Neural crest cell (in vitro differentiated cells): ENCODE measurements at places on chromosomes 6 and 20. TPM values are rescaled to one million over a fixed set of nuclear protein-coding genes. Genes with fewer than 3 reads are reported as not detected.

DNA sequence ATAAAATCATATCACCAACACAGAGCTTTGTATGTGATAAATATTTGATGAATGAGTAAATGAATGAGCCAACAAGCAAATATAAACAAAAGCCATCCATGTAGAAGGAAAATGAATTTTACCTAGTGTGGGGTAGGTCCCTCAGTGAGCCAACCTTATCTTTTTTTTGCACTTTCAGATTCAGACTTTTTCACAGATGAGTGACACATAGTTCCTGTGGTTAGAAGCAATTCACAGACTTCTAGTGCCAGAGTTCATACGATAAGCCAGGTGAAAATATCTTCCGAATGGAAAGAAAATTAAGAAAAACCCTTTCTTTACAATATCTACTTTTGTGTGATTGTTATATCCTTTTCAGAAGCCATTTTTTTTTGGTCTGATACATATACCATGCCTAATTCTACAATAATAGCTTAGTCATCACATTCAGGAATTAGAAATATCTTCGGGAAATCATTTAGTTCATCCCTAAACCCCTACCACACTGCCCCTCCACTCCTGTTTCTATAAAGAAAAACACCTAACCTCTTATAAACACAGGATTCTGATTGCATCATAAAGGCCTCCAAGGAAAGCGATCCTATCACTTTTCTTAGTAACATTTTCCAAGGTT lies 82.7 kb upstream of the CNR1 start:
- peaks cover 8% of the 10 kb centered on the region for H3K4me1 ChIP-seq
- H3K36me3 ChIP-seq: no peaks in the 10 kb centered on the region
- H3K4me3 ChIP-seq: no peak overlapping the region
- no peaks in the 10 kb centered on the region for H3K27me3 ChIP-seq
- no peak overlapping the region for H3K27ac ChIP-seq
- DNase-seq: no peak

DNA sequence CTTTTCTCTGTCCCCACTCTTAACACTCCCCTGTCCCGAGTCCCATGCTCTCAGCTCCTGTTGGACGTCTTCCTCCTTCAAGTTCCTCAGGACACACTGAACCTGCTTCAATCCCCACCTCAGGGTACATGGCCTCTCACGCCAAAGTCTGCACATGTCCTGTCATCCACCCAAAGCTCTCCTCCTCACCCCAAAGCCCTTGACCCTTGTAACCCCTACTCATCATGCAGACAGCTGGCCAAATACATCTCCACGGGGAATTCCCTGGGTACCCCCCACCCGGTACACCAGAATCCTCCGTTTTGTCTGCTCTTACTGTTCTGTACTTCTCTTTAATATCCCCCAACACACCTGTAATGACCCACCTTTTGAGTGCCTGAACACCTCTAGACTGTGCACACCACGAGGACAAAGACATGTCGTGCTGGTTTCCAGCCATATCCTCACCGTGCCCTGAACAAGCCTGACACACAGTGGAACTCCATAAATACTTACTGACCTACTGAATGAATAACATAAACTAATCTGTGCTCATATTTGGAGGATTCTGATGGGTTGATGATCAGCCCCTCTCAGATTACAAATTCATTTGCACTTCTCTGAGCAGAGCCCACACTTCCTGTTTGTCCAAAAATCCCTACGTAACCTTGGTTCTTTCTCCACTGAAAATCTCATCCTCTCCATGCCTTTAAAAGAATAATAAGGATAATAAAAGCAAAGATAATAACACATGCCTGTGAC lies 66.8 kb upstream of the EYA2 start:
- no peaks in the 10 kb centered on the region for H3K36me3 ChIP-seq
- H3K27ac ChIP-seq: peak overlapping the region; percentile 85

- H3K27me3 ChIP-seq: peaks cover 23% of the 10 kb centered on the region
- H3K27ac ChIP-seq: no peak overlapping the region
- peaks cover 13% of the 10 kb centered on the region for H3K4me1 ChIP-seq
- H3K36me3 ChIP-seq: no peaks in the 10 kb centered on the region
- H3K4me3 ChIP-seq: no peak overlapping the region
- DNase-seq: no peak
These were observed 56.2 kb upstream of the BMP6 start for GRCh38 chr6:7669742-7670141.

DNA sequence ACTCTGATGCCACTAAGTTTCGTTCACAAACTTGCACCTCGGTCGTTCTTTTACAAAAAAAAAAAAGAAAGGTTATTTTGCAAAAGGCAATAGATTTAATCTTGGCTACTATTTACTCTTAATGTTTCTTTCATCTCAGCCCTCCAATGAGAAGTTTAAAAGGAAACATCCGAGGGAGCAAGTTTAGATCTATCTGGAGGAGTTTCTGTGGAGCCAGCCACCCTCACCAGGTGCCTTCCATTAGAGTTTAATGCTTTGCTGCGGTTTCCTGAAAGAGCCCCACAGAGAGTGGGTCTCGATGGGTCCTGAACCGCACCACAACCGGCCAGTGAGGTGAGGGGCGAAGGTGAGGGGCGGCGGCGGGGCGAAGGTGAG lies 632 bp downstream of the PRKN start:
- DNase-seq: no peak
- H3K27ac ChIP-seq: peak overlapping the region; percentile 92
- H3K4me3 ChIP-seq: peak overlapping the region; percentile 95
- peaks cover 28% of the 10 kb centered on the region for H3K4me1 ChIP-seq
- H3K36me3 ChIP-seq: no peaks in the 10 kb centered on the region

GRCh38 chr6:7234547-7234946 lies 78.5 kb downstream of the SSR1 start:
- DNase-seq: no peak
- no peaks in the 10 kb centered on the region for H3K36me3 ChIP-seq
- no peak overlapping the region for H3K4me3 ChIP-seq

GRCh38 chr6:42390228-42390934 lies 61.3 kb downstream of the TRERF1 start:
- no peaks in the 10 kb centered on the region for H3K36me3 ChIP-seq
- no peaks in the 10 kb centered on the region for H3K27me3 ChIP-seq
- H3K4me1 ChIP-seq: peaks cover 18% of the 10 kb centered on the region
- DNase-seq: no peak

- no peak for DNase-seq
- no peaks in the 10 kb centered on the region for H3K27me3 ChIP-seq
- peaks cover 60% of the 10 kb centered on the region for H3K4me1 ChIP-seq
- no peaks in the 10 kb centered on the region for H3K36me3 ChIP-seq
These were observed 593.4 kb upstream of the JAG1 start for GRCh38 chr20:11267131-11267761.

- no peaks in the 10 kb centered on the region for H3K4me1 ChIP-seq
- H3K27me3 ChIP-seq: peaks cover 56% of the 10 kb centered on the region
- no peak overlapping the region for H3K4me3 ChIP-seq
- no peak for DNase-seq
- H3K36me3 ChIP-seq: no peaks in the 10 kb centered on the region
These were observed 6.3 kb downstream of the GPR6 start for GRCh38 chr6:109984410-109984809.

DNA sequence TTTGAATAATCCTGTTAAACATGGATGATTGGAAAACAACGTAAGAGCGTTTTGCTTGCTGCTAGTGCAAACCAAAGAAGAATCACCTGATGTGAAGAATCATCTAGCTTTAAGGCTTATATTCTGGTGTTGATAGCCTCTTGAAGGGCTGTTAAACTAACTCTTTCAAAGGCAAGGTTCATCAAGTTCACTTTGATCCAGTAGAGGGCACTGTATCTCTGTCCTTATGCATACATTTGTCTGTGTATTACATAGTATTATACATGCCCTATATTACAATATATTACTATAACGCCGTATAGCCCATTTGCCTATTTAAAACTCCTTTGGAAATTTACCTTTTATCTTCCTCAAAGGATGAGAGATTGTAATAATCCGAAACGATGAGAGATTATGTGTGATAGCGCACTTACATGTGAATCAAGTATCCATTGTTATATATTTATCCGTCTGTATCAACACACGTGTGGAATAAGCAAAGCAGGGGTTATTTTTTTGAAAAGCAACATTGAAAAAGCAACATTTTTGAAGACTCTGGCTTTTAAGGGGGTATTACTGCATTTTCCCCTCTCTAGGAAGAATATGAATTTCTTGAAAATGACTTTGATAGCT lies 50.8 kb upstream of the NRN1 start:
- H3K27ac ChIP-seq: no peak overlapping the region
- peaks cover 26% of the 10 kb centered on the region for H3K27me3 ChIP-seq
- no peaks in the 10 kb centered on the region for H3K4me1 ChIP-seq
- no peak for DNase-seq

GRCh38 chr6:158338311-158339112 lies 26.2 kb downstream of the TULP4 start:
- H3K27me3 ChIP-seq: no peaks in the 10 kb centered on the region
- H3K4me3 ChIP-seq: peak overlapping the region; percentile 21
- no peak for DNase-seq
- H3K4me1 ChIP-seq: peaks cover 40% of the 10 kb centered on the region

DNA sequence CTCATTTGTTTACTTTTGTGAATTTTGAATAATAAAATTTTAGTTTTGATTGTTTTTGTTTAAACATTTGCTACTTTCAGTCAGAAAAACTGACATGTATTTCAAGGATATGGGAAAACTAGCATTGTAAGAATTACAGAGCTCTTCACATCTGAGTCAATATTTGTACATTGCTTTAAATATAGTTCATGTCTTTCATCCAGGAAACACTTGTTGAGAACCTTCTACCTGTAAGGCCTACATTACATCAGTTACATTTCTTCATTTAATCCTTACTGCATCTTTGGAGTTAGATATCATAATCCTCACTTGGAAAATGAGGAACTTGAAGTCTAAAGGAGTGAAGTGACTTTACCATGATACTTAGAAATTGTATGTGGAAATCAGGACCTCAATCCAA lies 242.9 kb downstream of the KCNQ5 start:
- H3K27ac ChIP-seq: no peak overlapping the region
- no peaks in the 10 kb centered on the region for H3K4me1 ChIP-seq
- H3K36me3 ChIP-seq: no peaks in the 10 kb centered on the region
- H3K27me3 ChIP-seq: no peaks in the 10 kb centered on the region
- DNase-seq: no peak

DNA sequence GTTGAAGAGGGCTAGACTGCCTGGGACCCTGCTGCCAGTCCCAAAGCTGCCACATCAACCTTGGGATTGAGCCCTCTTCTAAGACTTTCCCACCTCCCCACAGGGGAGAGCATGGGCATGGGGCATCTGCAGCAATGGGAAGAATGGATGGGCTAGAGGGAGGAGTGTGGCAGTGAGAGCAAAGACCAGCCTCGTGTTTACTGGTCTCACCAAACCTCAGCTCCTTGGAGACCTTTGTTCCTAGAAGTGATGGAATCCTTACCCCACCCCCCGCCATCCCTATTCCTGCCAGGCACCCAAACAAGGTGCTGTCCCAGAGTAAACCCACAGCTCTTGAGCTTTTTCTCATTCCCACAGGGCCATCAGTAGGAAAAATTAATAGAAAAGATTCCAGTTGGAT lies 20.0 kb upstream of the ARMC12 start:
- no peak for DNase-seq
- H3K36me3 ChIP-seq: no peaks in the 10 kb centered on the region
- H3K27me3 ChIP-seq: no peaks in the 10 kb centered on the region

DNA sequence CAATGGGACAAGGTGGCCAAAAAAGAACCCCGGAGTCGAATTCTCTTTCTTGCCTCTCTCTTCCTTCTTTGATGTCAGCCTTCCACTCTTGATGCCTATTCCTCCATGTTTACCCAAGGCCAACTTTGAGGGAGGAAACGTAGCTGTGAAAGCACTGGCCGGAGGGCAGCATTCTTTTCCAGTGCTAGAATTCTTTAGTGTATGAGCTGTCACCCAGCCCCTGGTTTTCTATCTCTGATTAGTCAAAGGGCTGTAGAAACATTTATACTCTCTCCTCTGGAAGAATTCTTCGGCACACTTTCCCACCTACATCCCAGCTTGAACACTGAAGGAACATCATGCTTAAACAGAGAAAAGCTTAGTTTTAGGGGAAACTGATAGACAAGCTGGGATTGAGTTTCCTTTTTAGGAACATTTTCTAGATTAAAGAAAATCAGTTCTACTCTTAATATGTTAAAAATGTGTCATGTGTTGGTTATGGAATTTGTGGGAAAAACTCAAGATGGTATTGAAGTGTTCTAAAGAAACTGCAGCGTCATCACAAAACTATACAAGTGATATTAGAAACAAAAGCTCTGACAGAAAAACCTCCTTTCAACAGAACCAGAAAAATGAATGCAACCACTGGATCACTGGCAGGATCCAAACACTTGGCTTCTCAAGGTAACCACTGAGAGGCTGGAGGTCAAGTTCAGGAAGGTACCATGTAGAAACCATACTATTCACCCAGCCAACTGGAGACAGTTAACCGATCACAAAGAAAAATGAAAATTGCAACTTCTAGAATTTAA lies 20.7 kb upstream of the UTRN start:
- no peaks in the 10 kb centered on the region for H3K27me3 ChIP-seq
- no peak for DNase-seq
- peaks cover 27% of the 10 kb centered on the region for H3K4me1 ChIP-seq

DNA sequence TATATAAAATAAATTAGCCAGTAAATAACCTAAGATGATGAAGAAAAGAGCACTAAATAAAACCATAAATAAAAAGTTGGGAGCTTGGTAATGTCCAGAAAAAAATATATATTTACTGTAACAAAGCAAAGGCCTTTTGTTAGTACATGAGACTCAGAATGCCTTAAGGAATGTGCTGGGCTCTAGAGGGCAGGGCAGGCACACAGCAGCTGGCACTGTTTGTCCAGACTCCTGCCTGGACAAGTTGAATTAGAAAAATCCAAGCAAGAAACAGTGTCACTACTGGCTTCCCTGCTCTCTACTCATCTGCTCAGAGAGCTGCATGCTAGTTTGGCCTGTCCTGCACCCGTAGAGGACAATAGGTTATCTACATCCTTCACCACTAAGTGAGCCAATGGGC lies 8.8 kb downstream of the DEFB129 start:
- H3K4me1 ChIP-seq: no peaks in the 10 kb centered on the region
- DNase-seq: no peak
- H3K36me3 ChIP-seq: no peaks in the 10 kb centered on the region
- peaks cover 47% of the 10 kb centered on the region for H3K27me3 ChIP-seq
- H3K27ac ChIP-seq: no peak overlapping the region

Gene TAAR6
- not detected in 2 replicates for total RNA-seq

Gene TMEM217
- total RNA-seq: 0.82 and 0.86 TPM in 2 replicates

Gene TMEM74B
- total RNA-seq: 2.7 and 3.3 TPM in 2 replicates
